Mesothelial cell of epicardium (in vitro differentiated cells): ENCODE measurements at places on chromosomes 5 and 9. TPM values are rescaled to one million over a fixed set of nuclear protein-coding genes. Genes with fewer than 3 reads are reported as not detected.

The RALGDS gene
- 78.9 to 83.5 TPM (median 82.9 TPM) in 3 replicates for total RNA-seq

GRCh38 chr9:34958411-34958982 lies 412 bp downstream of the PHF24 start:
- H3K4me3 ChIP-seq: peak overlapping the region; percentile 60
- H3K27me3 ChIP-seq: peaks cover 92% of the 10 kb centered on the region
- no peaks in the 10 kb centered on the region for H3K36me3 ChIP-seq
- no peaks in the 10 kb centered on the region for H3K4me1 ChIP-seq

GRCh38 chr5:126097876-126098275 lies 325.3 kb upstream of the GRAMD2B start:
- no peaks in the 10 kb centered on the region for H3K4me1 ChIP-seq
- H3K27me3 ChIP-seq: peaks cover 1% of the 10 kb centered on the region
- no peak overlapping the region for H3K27ac ChIP-seq
- no peak overlapping the region for H3K4me3 ChIP-seq

GRCh38 chr9:117122953-117123352 lies 291.9 kb downstream of the ASTN2 start:
- no peaks in the 10 kb centered on the region for H3K4me1 ChIP-seq
- H3K36me3 ChIP-seq: no peaks in the 10 kb centered on the region
- H3K27ac ChIP-seq: no peak overlapping the region
- H3K27me3 ChIP-seq: peaks cover 2% of the 10 kb centered on the region
- no peak overlapping the region for H3K4me3 ChIP-seq

GRCh38 chr9:114621975-114622609 lies 11.0 kb downstream of the TMEM268 start:
- no peak overlapping the region for H3K4me3 ChIP-seq
- peaks cover 37% of the 10 kb centered on the region for H3K36me3 ChIP-seq
- no peaks in the 10 kb centered on the region for H3K4me1 ChIP-seq
- no peak overlapping the region for H3K27ac ChIP-seq

- no peaks in the 10 kb centered on the region for H3K27me3 ChIP-seq
- no peak overlapping the region for H3K4me3 ChIP-seq
- DNase-seq: no peak
- no peak overlapping the region for H3K27ac ChIP-seq
Observed at GRCh38 chr5:83227611-83228010, 150.3 kb downstream of the XRCC4 start.

- H3K27me3 ChIP-seq: no peaks in the 10 kb centered on the region
- DNase-seq: no peak
- H3K36me3 ChIP-seq: peaks cover 28% of the 10 kb centered on the region
- H3K4me1 ChIP-seq: peaks cover 3% of the 10 kb centered on the region
Observed at GRCh38 chr5:36894954-36895353, 18.4 kb downstream of the NIPBL start.

DNA sequence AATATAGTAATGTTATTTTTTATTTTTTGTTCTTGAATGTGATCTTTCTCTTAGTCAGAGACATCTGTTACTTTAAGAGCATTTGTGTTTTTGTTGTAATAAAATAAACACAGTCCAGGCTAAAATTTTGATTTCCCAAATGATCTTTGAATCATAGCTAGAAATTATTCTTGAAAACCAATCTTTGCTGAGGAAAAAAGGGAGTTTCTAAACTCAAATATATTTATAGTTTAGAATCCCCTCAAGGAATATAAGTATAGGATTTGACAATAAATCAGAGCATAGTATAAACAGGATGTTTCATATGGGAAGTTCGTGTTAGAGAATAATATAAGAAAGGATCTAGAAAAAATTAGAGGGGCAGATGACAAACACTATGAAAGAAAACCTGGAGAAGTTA lies 118.8 kb upstream of the ADAMTS19 start:
- H3K27me3 ChIP-seq: no peaks in the 10 kb centered on the region
- no peak overlapping the region for H3K4me3 ChIP-seq
- no peaks in the 10 kb centered on the region for H3K36me3 ChIP-seq

GRCh38 chr9:103999375-104000062 lies 94.6 kb upstream of the SMC2 start:
- no peak for DNase-seq
- H3K27ac ChIP-seq: no peak overlapping the region
- H3K4me3 ChIP-seq: no peak overlapping the region
- no peaks in the 10 kb centered on the region for H3K4me1 ChIP-seq
